Activated naive CD8-positive, alpha-beta T cell treated with anti-CD3 and anti-CD28 coated beads for 36 hours (primary cell): ENCODE measurements at places on chromosomes 7 and 10. TPM values are rescaled to one million over a fixed set of nuclear protein-coding genes. Genes with fewer than 3 reads are reported as not detected.
A peak's percentile ranks its signal among the peaks of the same experiment; 100 is the strongest.

The PPP1R9A gene
- total RNA-seq, result 0.08 TPM

The LRRC17 gene
- total RNA-seq, result not detected

The CD36 gene
- not detected for total RNA-seq

The ZNF282 gene
- total RNA-seq, result 30.7 TPM

The CALHM3 gene
- not detected for total RNA-seq

- H3K4me3 ChIP-seq, result no peak overlapping the region
- H3K4me1 ChIP-seq, result peaks cover 4% of the 10 kb centered on the region
- H3K36me3 ChIP-seq, result no peaks in the 10 kb centered on the region
- DNase-seq, result no peak
- peaks cover 79% of the 10 kb centered on the region for H3K27me3 ChIP-seq
Observed at GRCh38 chr10:30039567-30039966, 19.8 kb downstream of the JCAD start.

GRCh38 chr10:5530846-5531557 is 6.2 kb downstream of the CALML3 start:
- H3K27me3 ChIP-seq, result no peaks in the 10 kb centered on the region
- DNase-seq, result no peak
- H3K4me3 ChIP-seq, result no peak overlapping the region
- no peak overlapping the region for H3K27ac ChIP-seq
- no peaks in the 10 kb centered on the region for H3K36me3 ChIP-seq
- no peaks in the 10 kb centered on the region for H3K4me1 ChIP-seq

DNA sequence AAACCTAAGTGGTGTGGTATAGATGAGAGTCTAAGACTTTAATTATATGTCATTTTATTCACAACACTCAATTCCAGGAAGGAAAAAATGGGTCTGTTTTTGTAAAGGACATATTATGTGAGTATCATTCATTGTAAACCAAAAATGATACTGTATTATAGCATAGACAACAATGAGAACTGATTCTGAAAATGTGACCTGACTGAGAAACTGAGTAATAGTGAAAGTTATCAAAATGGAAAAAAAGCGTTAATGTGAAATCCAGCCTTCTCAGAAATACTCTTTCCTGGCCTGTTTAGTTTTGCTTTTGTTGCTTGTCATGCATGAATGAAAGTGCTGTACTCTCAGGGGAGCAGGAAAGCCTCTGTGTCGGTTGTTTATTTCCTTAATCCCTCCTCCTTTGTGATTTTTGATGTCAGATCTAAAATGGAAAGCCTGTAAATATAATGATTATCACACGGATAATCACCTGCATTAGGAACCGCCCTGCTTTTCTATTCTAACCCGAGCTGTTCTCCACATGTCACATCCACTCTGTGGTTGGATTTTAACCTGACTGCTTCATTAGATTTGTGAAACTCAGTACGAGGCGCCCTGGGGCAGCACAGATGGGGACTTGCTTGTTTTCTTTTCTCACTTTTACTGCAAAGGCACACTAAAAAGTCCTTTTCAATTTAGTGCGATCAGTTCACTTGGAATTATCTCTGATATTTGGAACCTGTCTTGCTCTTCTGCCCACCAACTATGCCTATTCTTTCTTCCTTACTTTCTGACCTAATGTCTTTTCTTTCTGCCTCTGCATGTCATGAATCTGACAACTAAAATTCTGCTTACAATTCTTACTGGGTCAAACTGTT is 240.9 kb upstream of the KAT6B start:
- peak overlapping the region; percentile 79 for H3K4me3 ChIP-seq
- H3K36me3 ChIP-seq, result peaks cover 28% of the 10 kb centered on the region
- H3K27me3 ChIP-seq, result no peaks in the 10 kb centered on the region
- peaks cover 64% of the 10 kb centered on the region for H3K4me1 ChIP-seq
- peak overlapping the region; percentile 94 for H3K27ac ChIP-seq
- peak; percentile 53 for DNase-seq

- no peak overlapping the region for H3K4me3 ChIP-seq
- H3K4me1 ChIP-seq, result no peaks in the 10 kb centered on the region
- H3K27ac ChIP-seq, result no peak overlapping the region
- H3K36me3 ChIP-seq, result no peaks in the 10 kb centered on the region
Observed at GRCh38 chr7:20172736-20173334, 44.3 kb downstream of the MACC1 start.

GRCh38 chr7:43666938-43667337 is 62.4 kb downstream of the COA1 start:
- peaks cover 69% of the 10 kb centered on the region for H3K36me3 ChIP-seq
- H3K4me3 ChIP-seq, result no peak overlapping the region
- no peak overlapping the region for H3K27ac ChIP-seq
- DNase-seq, result no peak
- H3K4me1 ChIP-seq, result peaks cover 67% of the 10 kb centered on the region

DNA sequence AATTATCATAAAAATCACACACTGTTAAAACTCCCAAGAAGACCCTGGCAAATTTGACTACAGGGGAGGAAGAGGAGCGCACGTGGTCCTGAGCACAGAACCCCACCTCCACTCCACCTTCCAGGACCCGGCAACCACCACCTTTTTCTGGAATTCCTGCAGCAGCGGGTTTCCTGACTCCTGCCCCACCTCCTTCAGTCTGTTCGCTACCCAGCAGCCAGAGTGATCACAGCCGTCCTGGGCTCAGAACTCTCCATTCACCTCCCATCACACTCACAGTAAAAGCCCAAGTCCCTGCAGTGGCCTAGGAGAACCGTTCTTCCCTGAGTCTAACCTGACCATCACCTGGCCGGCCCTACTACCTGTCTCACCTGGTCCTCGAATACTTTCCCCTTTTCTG is 107.4 kb upstream of the FAM204A start:
- DNase-seq, result no peak
- H3K4me1 ChIP-seq, result no peaks in the 10 kb centered on the region
- no peak overlapping the region for H3K27ac ChIP-seq
- no peak overlapping the region for H3K4me3 ChIP-seq

DNA sequence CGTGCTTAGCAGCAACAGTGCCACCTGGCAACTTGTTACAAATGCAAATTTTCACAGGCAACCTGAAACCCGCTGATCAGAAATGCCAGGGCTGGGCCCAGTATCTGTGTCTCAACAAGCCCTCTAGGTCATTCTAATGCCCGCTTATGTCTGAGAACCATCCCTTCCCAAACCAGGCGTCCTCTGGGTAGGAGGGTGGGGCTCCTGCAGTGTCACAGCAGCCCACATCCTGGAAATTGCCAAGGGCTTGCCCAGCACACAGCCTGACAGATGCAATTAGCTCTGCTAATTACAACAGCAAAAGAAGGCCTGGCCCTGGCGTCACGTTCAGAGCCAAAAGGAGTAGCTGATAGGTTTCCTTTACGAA is 15.9 kb downstream of the ITPRIP start:
- H3K27me3 ChIP-seq, result no peaks in the 10 kb centered on the region
- peaks cover 29% of the 10 kb centered on the region for H3K36me3 ChIP-seq
- H3K27ac ChIP-seq, result peak overlapping the region; percentile 86
- peak; percentile 43 for DNase-seq

- H3K4me1 ChIP-seq, result peaks cover 11% of the 10 kb centered on the region
- H3K27ac ChIP-seq, result no peak overlapping the region
- DNase-seq, result no peak
- H3K4me3 ChIP-seq, result no peak overlapping the region
Observed at GRCh38 chr7:128794020-128794419, 2.3 kb downstream of the CCDC136 start.

DNA sequence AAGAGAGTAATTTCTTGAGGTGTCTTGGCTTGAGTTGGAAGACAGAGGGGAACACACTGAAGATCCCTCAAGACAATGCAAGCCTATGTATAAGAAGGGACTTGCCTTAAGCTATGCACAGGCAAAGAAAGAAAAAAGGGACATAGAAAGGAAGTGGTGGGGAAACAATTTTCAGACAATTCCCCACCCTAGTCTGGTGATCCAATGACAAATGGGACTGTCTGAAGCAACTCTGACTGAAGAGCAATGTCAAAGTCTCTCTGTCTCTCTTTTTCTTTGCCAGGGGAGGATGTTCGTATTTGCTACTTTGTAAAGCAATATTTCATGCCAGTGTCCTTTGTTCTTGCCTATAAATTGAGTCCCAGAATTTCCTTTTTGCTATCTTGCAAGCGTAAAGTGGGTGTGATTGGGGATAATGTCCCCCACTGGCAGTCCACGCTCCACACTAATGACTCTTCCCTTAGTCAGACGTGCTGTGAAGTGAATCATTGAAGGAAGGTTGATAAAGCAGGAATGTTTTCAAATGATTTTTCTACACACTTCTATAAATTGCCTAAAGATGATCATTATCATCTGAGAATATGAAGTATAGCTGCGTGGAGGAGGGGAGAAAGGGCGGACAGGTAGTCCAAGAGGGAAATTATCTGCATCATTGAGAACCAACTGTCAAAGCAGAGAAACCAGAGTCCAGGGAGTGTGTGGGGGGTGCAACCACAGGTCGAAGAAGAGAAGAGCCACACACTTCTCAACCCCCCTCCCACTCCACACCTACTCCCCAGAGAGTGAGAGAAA is 243.8 kb upstream of the ETV1 start:
- H3K27ac ChIP-seq, result no peak overlapping the region
- no peaks in the 10 kb centered on the region for H3K36me3 ChIP-seq
- H3K4me3 ChIP-seq, result no peak overlapping the region
- H3K4me1 ChIP-seq, result no peaks in the 10 kb centered on the region
